Posterior vena cava (tissue), 2 donors: ENCODE measurements at places on chromosomes 1 and 21.

DNA sequence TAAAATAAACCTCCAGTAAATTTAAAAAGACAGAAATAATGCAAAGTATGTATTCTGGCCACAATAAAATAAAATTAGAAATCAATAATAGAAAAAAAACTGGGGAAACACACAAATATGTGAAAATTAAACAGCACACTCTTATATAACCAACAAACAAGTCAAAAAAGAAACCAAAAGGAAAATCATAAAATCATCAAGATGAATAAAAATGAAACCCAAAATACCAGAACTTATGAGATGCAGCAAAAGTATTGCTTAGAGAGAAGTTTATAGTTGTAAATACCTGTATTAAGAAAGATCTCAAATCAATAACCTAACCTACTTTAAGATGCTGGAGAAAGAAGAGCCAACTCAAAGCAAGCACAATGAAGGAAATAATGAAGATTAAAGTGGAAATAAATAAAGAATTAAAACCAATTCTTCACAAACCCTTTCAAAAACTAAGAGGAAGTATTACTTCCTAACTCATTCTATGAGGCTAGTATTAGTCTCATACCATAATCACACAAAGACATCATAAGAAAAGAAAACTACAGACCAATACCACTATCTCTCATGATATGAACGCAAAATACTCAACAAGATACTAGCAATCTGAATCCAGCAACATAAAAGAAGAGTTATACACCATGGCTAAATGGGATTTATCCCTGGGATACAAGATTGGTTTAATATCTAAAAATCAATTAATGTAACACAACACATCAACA lies 6.4 kb upstream of the KRTAP10-3 start:
- no peak for DNase-seq

GRCh38 chr1:167669209-167670124 lies 39.4 kb downstream of the RCSD1 start:
- DNase-seq, result no peak

GRCh38 chr1:9183441-9183840 lies 51.1 kb upstream of the H6PD start:
- no peak for DNase-seq

DNA sequence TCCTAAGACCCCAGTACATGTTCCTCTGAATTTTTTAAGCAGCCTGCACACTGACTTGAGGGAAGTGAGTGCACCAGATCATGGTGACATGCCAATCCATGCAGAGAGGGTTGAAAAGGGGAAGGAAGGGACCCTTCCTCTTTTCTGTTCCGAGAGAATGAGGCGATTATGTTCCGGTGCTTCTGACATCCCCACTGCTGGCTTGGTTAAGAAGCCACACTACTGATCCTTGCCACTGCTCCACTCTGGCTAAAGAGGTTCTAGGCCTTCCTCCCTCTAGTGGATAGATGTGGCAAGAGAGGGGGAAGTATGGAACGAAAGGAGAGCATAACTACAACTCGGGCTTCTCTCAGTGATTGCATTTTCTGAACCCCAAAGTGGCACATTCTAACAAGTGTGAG lies 1.8 kb upstream of the CYB5R1 start:
- no peak for DNase-seq

DNA sequence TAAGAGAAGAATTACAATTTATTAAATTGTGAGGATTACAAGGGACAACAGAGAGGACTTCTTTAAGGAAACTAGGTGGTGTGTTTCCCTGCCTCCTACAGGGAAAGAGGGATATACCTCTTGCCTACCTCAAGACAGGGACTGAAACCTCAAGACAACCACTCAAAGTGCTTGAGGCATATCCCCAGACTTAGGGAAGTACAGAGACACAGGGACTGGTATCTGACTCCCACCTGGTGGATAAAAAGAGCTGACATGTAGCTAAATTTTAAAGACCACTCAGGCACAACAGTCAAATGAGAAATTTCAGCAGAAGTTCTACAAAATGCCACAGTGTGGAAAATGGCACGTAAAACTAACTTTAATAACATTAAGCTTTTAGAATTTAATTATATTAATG lies 21.3 kb downstream of the DENND2C start:
- no peak for DNase-seq
